ENCODE measurements at places on chromosomes 13 and 19. TPM values are rescaled to one million over a fixed set of nuclear protein-coding genes. Genes with fewer than 3 reads are reported as not detected.

The CYP4F2 gene
- polyA plus RNA-seq, result 0.59 TPM

The GPR180 gene
- 6.4 TPM for polyA plus RNA-seq

The C5AR1 gene
- polyA plus RNA-seq, result 3.0 TPM

The TEAD2 gene
- 33.3 TPM for polyA plus RNA-seq

DNA sequence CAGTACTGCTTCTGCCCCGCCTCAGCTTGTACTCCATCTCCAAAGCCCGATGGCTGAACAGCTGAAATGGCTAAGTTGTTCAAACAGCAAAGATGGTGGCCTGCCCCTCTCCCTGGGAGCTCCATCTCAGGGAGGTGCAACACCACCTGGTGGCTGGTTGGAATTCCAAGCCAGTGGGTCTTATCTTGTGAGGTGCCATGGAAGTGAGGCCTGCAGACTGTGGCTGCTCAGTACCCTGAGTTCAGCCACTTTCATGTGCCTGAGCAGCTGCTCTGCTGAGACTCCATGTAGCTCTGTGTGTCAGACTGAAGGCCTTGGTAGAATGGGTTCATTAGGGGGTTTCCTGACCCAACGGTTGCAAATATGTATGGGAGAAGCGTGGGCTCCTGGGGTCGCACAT is 67.3 kb upstream of the SPRY2 start:
- H3K36me3 ChIP-seq, result no peaks in the 10 kb centered on the region
- no peaks in the 10 kb centered on the region for H3K27me3 ChIP-seq
- H3K27ac ChIP-seq, result no peak overlapping the region
- no peaks in the 10 kb centered on the region for H3K4me1 ChIP-seq
- no peak overlapping the region for H3K4me3 ChIP-seq

DNA sequence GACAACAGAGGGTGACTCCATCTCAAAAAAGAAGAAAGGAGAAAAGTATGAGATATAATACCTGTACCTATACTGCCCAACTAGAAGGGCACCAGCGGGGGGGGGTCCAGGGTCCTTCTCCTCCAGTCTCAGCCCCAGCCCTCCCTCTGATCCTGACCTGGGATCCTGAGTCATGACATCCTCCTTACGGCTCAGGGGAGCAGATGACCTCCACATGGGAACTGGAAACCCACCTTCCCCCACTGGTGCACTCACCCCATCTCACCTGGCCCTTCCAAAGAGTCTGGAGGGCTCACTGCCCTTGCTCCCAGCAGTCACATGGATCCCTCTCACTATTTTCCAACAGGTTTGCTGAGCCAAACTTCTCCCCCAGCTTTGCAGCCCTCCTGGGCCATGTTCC is 24.2 kb downstream of the TUBA3C start:
- H3K27ac ChIP-seq, result no peak overlapping the region
- no peaks in the 10 kb centered on the region for H3K36me3 ChIP-seq
- H3K4me1 ChIP-seq, result no peaks in the 10 kb centered on the region
- DNase-seq, result no peak
- no peaks in the 10 kb centered on the region for H3K27me3 ChIP-seq
- no peak overlapping the region for H3K4me3 ChIP-seq

DNA sequence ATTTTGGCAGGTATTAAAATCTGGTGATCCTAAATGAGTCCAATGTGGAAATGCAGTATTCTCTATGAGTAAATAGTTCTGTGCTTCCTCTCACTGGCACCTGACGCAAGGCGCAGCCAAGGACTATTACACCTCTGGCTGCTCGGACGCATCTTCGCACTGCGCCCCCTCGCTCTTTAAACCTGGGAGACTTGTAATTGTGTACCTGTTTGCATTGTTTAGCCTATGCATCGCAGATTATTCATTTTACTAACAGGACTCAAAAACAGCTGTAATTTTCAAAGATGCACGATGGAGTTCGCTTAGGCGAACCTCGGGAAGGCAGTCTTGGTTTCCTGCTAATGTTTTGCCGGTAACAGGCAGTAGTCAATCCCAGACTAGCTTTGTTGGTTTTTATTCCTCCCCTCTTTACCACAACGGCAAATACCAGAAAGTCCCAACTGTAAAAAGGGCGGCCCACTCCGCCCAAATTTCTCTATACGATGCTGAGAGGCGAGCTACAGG is 113.2 kb downstream of the KCNRG start:
- no peaks in the 10 kb centered on the region for H3K36me3 ChIP-seq
- H3K27ac ChIP-seq, result no peak overlapping the region
- H3K27me3 ChIP-seq, result peaks cover 74% of the 10 kb centered on the region

GRCh38 chr19:11693505-11694499 is 44.9 kb downstream of the ZNF823 start:
- peak; percentile 9 for DNase-seq
- H3K4me1 ChIP-seq, result peaks cover 11% of the 10 kb centered on the region
- H3K27ac ChIP-seq, result no peak overlapping the region
- no peaks in the 10 kb centered on the region for H3K27me3 ChIP-seq
- peak overlapping the region; percentile 81 for H3K4me3 ChIP-seq

DNA sequence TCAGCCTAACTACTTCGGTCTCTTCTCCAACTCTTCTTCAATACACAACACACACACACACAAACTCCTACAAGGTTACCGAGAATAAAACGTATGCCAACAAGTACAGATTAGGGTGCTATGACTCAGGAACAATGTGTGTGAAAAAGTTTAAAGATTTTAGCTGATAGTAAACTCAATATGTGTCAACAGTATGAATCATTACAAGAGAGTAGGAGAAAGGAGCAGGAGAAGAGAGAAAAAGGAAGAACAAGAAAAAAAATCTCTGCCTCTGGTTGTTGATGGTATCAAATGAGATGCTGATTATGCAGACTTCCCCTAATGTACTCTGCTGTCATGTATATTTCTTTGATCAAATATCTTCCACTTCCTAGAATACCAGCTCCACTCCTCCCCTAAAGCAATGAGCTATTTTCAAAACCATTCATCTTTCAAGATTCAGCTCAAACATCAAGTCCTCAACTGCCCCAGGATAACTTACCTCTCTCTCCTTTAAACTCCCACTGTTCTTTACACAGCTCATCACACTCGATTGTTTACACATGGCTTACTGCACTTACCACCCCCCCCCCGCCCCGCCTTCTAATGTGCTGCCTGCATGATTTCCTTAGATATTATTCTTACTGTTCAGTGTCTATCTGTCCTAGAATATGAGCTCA is 95.6 kb downstream of the FAM216B start:
- H3K4me1 ChIP-seq, result no peaks in the 10 kb centered on the region
- H3K4me3 ChIP-seq, result no peak overlapping the region
- peaks cover 2% of the 10 kb centered on the region for H3K27me3 ChIP-seq
- DNase-seq, result no peak

DNA sequence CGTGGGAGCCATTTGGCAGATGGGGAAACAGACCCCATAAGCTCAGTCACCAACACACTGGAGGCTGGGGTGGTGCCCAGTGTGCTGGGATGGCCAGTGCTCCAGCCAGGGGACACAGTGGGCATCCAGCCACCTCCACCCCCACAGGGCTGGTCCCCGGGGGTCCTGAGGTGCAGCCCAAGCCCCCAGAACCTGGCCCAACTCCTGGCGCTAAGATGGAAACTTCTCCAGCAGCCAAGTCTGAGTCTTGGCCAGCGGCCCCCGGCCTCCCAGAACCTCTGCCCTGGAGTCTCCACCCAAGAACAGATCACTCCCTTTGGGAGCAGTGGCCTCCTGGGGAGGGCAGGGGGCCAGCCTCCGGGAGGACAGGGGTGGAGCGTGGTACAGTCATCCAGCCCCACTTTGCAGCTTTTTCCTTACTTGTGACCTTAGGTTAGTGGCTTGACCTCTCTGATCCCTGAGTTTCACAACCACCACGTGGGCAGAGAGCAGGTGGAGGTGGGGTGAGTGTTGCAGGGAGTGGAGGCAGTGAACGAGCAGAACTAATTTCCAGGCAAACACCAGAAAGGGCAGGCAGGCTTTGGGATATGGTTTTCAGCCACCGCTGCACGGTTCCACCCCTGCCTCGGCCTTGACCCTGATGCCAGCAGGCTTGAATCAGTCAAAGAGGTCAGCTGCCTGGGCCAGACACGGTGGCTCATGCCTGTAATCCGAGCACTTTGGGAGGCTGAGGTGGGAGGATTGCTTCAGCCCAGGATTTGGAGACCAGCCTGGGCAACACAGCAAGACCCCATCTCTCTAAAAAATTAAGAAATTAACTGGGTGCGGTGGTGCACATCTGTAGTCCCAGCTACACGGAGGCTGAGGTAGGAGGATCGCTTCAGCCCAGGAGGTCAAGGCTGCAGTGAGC is 4.3 kb upstream of the NRTN start:
- no peak for DNase-seq
- H3K36me3 ChIP-seq, result no peaks in the 10 kb centered on the region
- no peak overlapping the region for H3K4me3 ChIP-seq
- peaks cover 36% of the 10 kb centered on the region for H3K4me1 ChIP-seq
- no peak overlapping the region for H3K27ac ChIP-seq
